Mesothelial cell of epicardium (in vitro differentiated cells): ENCODE measurements at places on chromosomes 12 and 14. TPM values are rescaled to one million over a fixed set of nuclear protein-coding genes. Genes with fewer than 3 reads are reported as not detected.

Gene MYF5
- total RNA-seq, result not detected in 3 replicates

Gene TAC3
- 0.31 to 0.47 TPM in 2 of 3 replicates, not detected in the other for total RNA-seq

Gene PRPF40B
- total RNA-seq, result 56.7 to 62.0 TPM (median 56.9 TPM) in 3 replicates

Gene RILPL2
- total RNA-seq, result 2.4 TPM in 3 replicates

Gene SIX6
- total RNA-seq, result not detected in 3 replicates

Gene CISTR
- total RNA-seq, result not detected in 3 replicates

Gene IAPP
- total RNA-seq, result not detected in 3 replicates

Gene SPIC
- not detected in 3 replicates for total RNA-seq

Gene ADCY6
- 65.4 to 69.2 TPM (median 66.1 TPM) in 3 replicates for total RNA-seq

Gene RPS6KA5
- total RNA-seq, result 11.0 to 12.8 TPM (median 11.8 TPM) in 3 replicates

DNA sequence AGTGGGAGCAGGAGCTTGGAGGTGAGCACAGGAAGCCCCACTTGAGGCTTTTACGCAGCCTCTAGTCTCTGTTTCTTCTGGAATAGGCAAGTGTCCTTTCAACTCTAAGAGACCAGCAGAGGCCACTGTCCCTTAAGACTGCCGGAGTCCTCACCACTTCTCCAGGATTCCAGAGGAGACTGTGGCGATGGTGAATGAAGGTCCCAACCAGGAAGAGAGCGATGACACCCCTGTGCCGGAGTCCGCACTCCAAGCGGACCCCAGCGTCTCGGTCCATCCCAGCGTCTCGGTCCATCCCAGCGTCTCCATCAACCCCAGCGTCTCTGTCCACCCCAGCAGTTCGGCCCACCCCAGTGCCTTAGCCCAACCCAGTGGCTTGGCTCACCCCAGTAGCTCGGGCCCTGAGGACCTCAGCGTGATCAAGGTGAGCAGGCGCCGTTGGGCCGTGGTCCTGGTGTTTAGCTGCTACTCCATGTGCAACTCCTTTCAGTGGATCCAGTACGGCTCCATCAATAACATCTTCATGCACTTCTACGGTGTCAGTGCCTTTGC, 442 bp downstream of the FLVCR2 start:
- DNase-seq, result no peak

DNA sequence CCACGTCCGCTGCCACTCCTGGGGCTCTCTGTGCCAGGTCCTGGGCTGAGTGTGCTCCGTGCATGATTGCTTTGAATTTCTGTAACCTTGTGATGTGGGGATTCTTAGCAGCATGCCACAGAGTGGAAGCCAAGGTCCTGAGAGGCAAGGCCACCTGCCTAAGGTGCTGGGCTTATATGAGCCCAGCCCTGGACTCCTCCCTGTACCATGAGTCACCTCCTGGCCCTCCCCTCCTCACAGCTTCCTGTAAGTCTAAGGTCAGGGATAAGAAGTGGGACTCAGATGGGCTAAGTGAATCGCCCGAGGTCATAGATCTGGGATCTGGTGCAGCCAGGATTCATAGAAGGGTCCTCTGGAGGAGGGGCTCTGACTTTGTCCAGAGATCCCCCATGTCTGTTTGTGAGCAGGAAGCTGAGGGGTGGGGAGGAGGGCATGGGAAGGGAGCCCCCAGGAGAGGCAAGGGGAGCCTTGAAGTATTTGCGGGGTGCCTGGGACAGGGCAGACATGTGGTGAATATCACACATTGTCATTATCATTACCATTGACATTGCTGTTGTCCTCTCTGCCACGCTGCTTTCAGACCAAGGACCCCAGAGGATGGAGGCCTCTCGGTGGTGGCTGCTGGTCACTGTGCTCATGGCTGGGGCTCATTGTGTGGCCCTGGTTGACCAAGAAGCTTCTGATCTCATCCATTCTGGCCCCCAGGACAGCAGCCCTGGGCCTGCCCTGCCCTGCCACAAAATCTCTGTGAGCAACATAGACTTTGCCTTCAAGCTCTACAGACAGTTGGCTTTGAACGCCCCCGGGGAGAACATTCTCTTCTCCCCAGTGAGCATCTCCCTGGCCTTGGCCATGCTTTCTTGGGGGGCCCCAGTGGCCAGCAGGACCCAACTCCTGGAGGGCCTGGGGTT, 28.8 kb downstream of the SERPINA3 start:
- DNase-seq, result no peak

GRCh38 chr12:117596968-117597367, 235.5 kb upstream of the NOS1 start:
- DNase-seq, result no peak

- DNase-seq, result no peak
Observed at GRCh38 chr12:105935106-105935505, 203.6 kb downstream of the NUAK1 start.

DNA sequence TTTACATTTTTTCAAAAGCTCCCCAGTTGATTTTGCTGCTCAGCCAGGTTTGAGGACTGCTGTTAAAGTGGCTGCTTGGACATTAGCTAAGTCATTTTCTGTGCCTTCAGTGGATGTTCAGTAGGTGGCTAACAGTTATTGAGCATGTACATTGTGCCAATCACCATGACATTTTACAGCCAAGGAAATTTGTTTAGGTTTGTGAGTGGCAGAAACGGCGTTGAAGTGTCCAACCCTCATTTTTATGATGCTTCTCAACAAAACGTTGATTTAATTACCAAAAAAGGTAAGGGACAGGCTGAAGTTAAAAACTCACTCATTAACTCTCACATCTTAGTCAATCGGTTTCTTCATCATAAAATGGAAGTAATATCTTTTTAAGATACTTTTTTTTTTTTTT, 37.0 kb upstream of the LRIG3 start:
- no peak for DNase-seq

GRCh38 chr12:113532292-113532691, 60.6 kb upstream of the LHX5 start:
- DNase-seq, result no peak

DNA sequence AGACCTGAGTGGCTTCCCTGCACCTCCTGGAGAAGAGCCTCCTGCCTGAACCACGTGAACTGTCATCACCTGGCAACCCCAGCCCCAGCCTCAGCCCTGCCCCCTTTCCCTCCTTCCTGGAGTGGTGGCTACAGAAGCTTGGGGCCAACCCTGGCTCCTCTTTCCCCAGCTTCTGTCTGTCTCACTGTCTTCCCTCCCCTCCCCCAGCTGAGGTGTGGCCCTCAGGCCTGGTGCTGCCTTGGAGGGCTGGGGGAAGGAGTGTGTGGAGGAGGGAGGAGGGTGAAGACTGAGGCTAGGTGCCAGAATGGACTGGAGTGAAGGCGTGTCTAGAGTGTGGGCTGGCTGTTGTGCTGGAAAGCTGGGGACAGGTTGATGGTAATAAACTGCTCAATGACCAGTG, 9.7 kb downstream of the NFATC4 start:
- no peak for DNase-seq

- DNase-seq, result peak; percentile 83
Observed at GRCh38 chr12:14774074-14774905, 29.0 kb downstream of the WBP11 start.

GRCh38 chr14:70108419-70108818, 80.3 kb downstream of the SLC8A3 start:
- no peak for DNase-seq

DNA sequence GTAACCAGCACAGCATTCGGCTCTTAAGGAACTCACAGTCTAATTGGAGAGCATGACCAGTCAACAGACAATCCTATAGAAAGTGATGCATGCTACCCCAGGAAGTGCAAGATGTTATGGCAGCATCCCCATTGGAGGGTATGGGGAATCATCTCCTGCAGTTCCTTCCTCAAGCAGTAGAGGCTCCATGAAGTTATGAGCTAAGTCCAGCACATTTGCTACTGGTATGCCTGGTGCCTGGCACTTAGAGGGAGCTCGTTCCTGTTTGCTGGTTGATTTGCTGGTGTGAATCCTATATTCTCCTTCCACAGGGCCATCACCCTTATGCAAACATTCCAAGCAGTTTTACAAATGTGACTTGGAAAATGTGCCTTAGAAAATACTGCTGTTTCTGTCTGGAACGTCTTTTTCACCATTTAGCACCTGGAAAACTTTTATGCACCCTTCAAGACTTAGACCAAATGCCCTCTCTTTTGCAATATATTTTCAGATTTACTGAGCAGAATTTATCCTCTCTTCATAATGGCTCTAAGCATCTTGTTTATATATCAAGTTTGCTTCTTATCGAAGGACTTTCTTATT, 136.1 kb upstream of the WSCD2 start:
- DNase-seq, result no peak

DNA sequence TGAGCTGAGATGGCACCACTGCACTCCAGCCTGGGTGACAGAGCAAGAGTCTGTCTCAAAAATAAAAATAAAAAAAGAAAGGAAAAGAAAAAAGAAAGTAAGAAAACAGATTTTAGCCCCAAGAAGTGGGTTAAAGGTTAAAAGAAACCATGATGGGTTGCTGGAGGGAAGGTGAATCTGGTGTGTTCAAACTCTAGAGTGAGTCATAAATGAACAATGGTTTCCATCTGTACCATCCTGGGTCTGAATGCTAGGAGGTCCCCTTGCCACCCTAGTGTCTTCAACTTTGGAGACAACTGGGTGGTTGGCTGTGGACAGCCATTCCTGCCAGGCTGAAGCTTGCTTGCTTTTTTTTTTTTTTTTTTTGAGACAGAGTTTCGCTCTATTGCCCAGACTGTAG, 1.6 kb upstream of the RPS26 start:
- no peak for DNase-seq

- no peak for DNase-seq
Observed at GRCh38 chr12:75120311-75120711, 89.3 kb downstream of the KCNC2 start.

DNA sequence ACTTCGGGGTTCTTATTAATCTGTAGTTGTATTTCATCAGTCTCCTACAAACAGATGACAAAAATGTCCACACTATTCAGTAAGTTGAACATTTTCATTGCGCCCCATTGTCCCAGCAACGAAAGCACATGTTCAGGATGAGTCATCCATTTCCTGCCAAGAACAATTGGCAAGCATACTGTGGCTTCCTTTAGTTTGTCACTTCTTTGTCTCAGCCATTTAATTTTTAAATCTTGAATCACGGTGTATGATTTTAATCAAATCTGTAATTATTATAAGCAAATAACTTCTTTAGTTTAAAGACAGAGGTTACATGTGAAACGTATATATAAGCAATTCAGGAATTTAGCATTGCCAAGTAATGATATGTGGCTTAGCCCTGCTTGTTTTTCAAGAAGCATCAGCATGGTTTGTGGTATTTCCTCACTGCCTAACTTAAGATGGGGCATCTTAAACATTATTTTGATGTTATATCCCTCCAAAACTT, 211.3 kb upstream of the KRR1 start:
- no peak for DNase-seq

GRCh38 chr14:98210045-98210672, 1061.8 kb downstream of the BCL11B start:
- no peak for DNase-seq

DNA sequence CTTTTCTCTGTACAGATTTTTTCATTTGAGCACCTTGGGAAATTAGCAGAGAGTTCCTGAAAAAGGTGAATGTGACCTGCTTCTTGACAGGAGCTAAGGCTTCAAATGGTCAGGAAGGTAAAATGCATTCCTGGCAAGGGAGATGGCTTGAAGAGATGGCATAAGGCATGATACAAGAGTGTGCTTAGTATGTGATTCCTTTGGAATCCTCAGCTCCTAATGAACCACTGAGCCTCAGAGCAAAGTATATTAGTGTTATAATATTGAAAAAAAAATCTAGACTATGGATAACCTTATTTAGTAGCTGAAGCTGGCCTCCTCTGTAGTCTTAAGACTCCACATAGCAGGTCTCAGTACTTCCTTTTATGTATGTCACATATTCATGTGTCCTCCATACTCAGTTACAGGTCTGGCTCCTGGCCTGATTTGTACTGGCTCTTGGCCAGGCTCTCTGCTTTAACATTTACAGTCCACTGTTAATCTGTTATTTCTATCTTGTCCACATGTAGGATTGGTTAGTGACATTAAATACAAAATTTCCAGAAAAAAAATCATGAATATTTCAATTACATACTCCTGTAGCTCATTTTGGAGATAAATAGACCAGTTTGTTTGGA, 17.9 kb downstream of the TOGARAM1 start:
- DNase-seq, result no peak

DNA sequence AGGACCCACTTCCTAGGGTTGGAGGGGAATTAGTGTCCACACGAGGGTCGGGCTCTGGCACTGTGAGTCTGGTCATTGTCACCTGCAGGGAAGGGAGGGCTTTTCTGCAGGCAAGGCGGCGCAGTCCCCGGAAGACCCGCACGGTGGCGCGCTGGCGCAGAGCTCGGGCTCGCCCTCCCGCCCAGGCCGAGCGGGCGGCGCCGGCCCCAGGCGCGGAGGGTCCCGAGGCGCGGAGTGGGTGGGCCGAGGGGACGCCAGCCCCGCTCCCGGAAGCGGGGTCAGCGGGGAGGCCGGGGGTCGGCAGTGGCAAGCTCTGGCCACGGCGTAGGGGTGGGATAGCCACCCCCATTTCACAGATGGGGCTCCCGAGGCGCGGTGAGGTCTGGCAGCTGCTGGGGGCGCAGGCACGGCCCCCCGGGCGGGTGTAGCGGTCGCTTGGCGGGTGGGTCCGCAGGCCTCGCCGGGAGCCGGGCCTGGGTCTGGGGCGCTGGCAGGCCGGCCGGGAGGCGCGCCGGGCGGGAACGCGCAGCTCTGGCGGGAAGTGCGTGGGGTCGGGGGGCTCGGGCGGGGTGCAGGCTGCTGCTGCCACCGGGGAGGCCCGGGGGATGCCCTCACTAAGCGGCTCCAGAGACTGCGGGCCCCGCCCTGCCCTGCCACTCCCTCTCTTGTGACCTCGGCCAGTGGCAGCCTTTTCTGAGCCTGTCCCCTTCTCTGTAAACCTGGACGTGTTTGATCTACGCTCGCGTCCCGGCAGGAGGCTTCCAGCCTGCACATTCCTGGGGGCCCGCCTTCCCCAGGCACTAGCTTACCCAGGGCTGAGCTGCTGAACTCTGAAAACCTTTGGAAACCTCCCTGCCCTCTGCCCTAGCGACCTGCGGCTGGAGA, 46.1 kb downstream of the CYP46A1 start:
- peak; percentile 70 for DNase-seq

- no peak for DNase-seq
Observed at GRCh38 chr14:72700338-72701236, 193.3 kb downstream of the DPF3 start.

DNA sequence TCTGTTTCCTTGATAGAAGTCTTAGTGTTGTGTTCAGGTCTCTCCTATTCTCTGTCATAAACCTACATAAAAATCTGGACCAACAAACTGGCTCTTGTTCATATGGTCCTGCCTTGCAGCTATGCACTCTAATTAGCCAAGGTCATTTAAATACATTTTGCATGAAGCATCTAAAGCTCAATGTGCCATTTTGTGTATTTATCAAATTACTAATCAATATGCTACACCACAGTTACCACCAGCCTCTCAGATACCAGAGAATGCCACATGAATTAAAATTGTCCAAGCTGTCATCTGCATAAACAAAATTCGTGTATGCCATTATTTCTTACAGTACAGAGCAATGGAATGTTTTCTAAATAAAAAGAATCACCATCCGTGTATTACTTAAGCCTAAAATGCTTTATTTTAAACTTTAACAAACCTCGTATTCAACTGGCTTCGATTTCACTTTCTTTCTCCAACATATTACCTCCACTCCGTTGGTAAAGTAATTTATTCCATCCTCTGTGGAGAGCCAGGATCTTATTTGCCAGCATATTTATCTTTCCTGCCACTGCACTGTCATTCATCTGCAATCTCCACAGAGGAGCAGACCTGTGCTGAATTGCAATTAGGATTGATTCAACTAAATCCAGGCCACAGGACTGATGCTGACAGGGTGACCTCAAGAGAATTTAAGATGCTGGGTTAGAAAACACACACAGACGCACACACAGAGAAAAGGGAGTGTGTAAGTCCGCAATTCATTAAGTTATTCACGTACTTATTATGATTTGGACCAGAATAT, 284.1 kb upstream of the FOXG1 start:
- no peak for DNase-seq

GRCh38 chr14:83425138-83425537, 1891.5 kb upstream of the SEL1L start:
- no peak for DNase-seq
